ENCODE measurements at places on chromosomes 2 and 18.
A peak's percentile ranks its signal among the peaks of the same experiment; 100 is the strongest.

DNA sequence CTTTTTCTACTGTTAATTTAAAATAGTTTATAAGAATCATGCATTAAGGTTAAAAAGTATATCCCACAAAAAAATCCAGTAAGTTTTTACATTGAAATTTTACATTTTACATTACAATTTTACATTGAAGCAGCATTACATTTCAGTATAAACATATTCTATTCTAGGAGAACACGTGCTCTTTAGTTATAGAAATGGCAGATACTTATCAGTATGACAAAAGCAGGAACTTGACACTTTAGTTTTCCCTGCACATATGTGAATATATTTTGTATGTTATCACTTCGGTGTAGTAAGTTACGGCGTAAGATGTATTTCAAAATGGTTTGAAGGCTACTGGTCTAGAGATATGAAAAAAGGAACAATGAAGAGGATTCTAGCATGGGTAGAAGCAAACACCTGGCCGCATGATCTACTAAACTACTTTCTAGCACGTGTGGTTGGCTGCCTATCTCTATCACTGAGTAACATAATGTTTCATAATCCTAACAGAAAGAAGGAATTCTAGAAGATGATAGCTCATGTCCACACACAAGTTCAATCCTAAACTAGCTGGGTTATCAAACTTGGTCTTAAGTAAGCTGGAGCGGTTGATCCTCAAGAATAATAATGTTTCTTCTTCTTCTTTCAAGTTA lies 5.4 kb downstream of the IMMT start:
- no peak for DNase-seq

- no peak for DNase-seq
Measured at GRCh38 chr2:98588880-98589431, 19.4 kb downstream of the COA5 start.

GRCh38 chr18:10543277-10543676 lies 17.4 kb downstream of the NAPG start:
- DNase-seq = no peak

DNA sequence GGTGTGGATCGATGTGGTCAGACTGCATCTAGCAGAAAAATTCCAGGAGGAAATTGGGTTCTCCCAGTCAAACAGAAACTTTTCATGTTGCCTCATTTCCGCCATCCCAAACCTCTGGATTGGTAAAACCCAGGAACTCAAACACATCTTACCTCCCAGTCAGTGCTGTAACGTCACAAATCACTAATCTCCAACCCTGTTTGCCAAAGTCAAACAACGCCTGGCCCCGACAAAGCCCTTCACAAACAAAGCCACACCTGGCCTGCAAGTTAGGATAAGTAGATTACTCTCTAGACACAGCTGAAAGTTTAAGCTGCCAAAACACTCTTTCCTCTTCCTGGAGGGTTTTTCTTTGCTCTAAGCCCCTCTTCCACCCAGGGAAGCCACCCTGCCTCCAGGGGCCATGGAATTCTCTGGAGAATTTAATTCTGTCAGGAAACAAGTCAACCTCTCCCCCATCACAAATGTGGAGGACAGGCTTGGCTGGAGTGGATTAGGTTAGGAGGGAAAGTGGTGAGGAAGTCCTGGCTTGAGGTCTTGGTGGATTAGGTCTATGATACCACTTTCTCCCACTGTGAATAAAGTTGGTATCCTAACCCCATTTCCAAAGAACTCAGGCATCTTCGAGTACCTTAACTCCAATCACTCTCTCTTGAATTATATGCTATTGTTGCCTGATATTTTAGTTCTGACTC lies 86.7 kb downstream of the LYPD6B start:
- DNase-seq = no peak

GRCh38 chr2:158922601-158923000 lies 45.8 kb upstream of the TANC1 start:
- DNase-seq = peak; percentile 35

- peak; percentile 18 for DNase-seq
Measured at GRCh38 chr18:47389210-47389609, 137.8 kb upstream of the SKOR2 start.

- DNase-seq = no peak
Measured at GRCh38 chr2:69693059-69693774, 48.7 kb upstream of the ANXA4 start.

DNA sequence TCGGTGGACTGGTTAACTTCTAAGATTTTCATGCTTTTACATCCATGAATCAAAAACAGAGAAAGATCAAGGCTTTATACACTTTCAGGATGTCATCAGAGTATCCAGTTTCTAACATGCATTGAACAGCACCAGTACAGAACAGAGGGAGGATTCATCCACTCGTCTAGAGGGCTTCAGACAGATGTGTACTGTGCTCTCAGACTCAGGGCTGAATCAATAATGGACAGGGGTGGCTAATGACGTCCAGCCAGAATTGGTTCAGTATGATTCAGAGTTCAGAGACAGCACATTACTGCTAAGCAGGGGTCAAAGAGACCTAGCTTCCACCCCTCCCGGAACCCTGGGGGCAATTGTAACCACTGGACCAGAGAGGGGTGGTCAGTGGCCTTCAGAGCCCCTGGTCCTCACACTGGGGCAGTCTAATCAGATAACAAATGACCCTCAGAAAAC lies 37.3 kb downstream of the RNU4ATAC start:
- DNase-seq = no peak

DNA sequence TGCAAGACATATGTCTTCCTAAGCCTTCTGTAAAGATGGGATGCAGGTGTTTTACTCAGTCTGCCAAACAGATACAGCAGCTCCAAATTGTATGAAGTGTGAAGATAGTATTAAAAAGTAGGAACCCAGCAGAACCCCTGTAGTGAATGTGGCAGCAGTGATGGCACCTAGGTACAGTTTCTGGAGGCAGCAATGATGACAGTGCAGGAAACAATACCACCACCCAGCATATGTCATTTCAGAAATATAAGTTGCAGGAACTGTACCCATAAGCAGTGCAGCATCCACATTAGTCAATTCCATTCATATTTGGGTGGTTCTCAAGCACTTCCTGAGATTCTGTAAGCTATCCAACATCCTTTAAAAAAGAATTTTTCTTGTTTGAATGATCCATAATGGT lies 46.7 kb upstream of the ATP5MC3 start:
- no peak for DNase-seq

DNA sequence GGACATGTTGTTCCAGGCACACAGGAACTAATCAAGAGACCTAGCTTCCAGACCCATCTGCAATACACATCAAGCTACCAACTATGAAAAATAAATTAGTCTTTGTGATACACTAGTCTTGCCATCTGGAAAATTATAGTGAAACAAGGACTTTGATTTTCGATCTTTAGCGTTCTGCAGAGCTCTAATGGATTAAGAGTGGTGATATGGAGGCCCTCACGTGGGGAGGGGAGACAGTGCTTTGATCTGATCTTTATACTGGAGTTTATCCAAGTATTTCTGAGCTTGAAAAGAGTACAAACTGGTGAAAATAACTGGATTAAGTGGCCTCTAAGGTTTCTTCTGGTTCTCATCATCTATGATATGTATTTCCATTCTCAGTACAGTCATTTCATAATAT lies 273.4 kb upstream of the CDH7 start:
- no peak for DNase-seq

DNA sequence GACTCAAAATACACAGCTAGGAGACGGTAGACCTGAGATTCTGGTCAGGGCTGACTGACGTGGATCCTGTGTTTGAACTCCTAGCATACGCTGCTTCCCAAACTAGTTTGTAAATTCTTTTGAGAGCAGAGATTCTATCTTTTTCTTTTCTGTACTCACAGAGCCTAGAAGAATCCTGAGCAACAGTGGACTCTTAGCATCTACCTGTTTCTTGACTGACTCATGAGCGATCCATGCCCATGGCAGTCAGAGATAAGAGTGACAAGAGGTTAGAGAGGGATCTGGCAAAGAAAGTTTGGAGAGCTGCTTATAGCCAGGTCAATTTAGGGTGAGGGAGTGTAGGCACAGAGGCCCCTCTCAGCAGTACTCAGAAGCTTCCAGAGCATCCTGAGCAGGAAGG lies 41.1 kb upstream of the PPP1CB start:
- no peak for DNase-seq

GRCh38 chr2:197184959-197185586 lies 125.5 kb downstream of the ANKRD44 start:
- peak; percentile 33 for DNase-seq

- no peak for DNase-seq
Measured at GRCh38 chr2:70089220-70089982, 2.1 kb downstream of the PCBP1 start.

- no peak for DNase-seq
Measured at GRCh38 chr2:50126845-50127244, 905.1 kb downstream of the NRXN1 start.

DNA sequence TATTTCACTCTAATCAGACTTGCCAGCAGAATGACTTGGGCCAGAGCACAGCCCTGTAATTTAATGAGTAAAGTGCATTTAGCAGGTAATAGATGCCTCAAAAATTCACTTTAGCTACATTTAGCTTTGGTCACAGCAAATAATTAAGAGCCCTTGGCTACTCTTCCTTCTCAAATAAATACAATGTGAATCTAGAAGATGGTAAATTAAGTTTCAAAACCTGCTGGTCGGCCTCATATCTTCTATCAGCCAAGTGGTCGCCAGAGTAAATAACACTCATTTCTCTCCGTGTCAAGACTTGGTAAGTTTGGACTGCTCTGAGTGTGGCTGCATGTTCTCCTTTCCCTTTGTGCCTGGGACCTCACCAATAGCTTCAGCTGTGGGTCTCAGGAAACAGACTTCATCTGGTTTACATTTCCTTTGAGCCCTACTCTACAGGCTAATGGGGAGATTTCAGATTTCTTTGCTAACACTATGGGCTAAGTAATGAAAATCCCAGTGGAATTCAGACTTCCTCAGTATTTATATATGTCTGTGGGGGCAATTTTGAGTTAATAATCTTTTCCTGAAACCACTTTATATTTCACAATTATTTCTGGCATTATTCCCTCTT lies 375.8 kb downstream of the RBM43 start:
- DNase-seq = no peak

GRCh38 chr2:14903709-14904374 lies 271.3 kb downstream of the LRATD1 start:
- no peak for DNase-seq

DNA sequence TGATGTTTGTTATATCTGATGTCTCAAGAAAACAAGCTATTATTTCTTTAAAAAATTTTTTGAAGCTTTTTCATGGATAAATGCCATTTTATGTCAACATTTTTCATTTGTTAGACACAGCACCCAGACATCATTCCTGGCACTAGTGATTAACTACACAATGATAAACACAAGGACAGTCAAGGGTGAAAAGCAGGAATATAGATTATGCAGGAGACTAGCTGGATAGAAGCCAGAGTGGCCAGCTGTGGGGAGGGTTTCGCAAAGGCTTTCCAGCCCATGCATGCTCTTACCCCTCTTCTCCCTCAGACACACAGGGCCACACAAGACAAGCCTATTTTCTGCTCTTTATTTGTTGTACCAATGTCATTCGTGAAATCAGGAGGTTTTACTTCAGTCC lies 127.1 kb upstream of the TTC39C start:
- DNase-seq = peak; percentile 37

GRCh38 chr18:49515516-49515915 lies 28.5 kb upstream of the C18orf32 start:
- no peak for DNase-seq

DNA sequence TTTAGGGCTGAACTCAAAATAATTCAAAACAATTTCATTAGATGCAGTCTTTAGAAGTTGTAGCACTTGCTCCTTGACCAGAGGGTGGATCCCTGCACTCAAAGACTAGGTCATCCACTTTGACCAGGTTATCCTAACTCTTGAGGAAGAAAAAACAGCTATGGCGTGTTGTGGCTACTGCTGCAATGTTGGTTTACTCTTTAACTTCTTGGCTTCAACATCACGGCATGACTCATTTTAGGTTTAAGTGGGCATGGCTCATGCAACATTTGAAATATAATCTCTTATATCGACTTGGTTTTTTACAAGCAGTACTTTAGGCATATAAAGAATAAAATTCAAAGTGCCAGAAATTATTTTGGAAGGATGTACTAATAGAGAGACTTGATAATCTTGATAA lies 35.4 kb downstream of the ANKRD29 start:
- peak; percentile 39 for DNase-seq

- no peak for DNase-seq
Measured at GRCh38 chr2:110215566-110216158, 3.3 kb upstream of the MTLN start.

DNA sequence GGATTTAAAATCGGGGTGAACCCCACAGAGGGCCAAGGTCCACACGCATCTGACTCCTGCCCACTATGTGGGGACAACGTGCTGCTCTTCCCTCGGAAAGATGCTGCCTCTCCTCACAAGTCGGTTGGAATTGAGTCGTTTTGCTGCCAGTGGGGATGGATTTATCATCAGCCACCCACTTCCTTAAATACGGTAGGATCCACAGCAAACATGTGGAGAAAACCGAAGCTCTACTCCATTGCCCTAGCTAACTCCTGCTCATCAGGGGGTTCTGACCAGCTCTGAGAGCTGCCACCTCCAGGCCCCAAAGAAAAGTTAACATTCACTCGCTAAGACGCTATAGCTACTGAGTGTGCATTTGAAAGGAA lies 80.9 kb downstream of the CHRNA1 start:
- DNase-seq = peak; percentile 67

DNA sequence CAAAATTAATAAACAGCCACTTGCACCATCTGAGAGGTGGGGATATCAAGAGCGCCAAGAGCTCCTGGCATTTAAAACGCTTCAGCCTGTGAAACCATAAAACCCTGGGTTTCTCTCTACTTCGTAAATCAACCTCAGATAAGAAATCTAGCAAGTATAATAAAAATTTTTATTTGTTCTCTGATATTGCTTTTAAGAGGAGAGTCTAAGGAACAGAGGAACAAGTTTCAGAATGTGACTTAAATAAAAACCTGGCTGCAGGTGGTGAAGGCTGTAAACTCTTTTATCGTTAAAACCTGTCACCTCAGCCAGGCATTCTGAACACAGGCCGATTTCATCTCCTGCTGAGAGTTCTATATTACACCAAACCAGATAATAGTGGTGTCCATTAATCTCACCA lies 9.9 kb downstream of the DYTN start:
- DNase-seq = no peak

DNA sequence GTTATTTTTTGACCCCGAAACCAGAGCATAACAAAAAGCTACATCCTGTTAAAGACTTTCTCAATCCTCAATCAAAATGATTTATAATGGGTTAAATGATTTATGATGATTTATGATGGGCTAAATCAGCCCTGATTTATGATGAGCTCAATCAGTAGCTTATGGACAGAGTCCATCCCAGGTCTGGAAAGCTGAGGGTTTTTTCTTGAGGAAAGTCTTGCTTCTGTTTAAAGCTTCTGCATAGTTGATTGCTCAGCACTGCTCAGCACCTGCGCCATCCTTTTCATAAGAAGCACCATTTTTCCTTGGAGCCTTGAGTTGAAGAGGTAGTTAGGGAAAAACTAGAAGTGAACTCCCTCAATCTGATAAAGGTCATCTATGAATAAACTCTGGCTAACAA lies 356.8 kb downstream of the CYRIA start:
- no peak for DNase-seq

- DNase-seq = no peak
Measured at GRCh38 chr2:239608260-239608659, 207.4 kb upstream of the HDAC4 start.

- no peak for DNase-seq
Measured at GRCh38 chr2:144679942-144680341, 160.0 kb upstream of the ZEB2 start.

- DNase-seq = no peak
Measured at GRCh38 chr2:30778611-30779010, 28.6 kb downstream of the CAPN13 start.

- DNase-seq = no peak
Measured at GRCh38 chr18:27395752-27396151, 210.6 kb upstream of the CHST9 start.
